ENCODE measurements at places on chromosomes 5 and 9. TPM values are rescaled to one million over a fixed set of nuclear protein-coding genes. Genes with fewer than 3 reads are reported as not detected.

DNA sequence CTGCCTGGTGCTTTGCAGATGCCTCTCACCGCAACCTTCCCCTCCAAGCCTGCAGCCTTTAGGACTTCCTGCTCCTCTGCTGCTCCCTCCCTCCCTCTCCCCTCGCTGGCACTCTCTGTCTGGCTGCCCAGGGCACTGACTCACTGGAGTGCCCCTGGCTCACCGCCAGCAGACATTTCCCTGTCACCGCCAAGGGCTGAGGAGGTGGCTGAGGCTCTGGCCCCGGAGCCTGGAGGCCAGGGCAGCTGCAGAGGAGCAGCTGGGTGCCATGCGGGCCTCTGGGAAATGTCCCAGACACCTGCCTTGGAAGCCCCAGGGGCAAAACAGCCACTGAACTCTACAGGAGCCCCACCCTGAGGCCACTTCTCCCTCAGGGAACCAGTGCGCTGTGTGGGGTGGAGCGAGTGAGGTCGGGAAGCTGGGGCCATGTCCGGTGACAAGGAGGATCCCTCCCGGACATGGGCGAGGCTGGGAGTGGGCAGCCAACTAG, 53.4 kb downstream of the TENT4A start:
- DNase-seq: peak; percentile 87

The PCDHGB3 gene
- 0.87 TPM for total RNA-seq

DNA sequence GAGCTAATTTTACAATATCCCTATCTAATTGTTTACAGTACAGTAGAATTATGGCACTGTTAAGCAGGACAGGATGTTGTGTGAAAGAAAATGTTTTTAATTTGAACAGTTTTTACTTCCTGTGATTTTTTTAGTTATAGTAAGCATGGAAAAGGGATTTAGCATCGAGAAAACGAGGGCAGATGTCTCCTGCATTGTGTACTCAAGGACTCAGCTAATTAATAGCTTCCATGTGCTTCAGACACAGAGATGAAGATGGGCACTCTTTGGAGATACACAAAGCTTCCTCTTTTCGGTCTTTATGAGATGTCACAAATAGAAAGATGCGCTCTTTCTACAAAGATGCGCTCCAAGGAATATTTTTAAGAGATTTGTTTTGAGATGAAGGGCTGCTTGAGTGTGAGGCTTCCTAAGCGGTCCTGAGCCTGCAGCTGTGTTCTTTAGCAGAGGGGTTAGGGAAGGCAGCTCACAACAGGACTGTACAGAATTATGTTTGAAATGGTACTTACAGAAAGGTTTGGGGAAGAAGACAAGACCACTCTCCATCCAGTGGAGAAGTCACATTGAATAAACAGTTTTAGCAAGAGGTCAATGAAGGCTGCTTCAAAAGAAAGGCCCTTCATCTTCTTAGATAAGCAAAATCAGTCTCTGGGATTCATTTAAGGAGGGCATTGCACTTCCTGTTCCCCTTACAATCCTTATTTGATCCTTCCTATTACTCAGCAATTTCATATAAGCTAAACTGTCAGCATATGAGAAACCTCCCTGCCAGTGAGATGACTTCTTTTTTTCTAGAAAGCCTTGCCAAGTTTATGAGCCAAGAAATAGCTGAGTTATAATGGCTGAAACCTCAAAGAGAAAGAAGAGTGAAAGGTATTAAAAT, 311.5 kb downstream of the EFNA5 start:
- no peak for DNase-seq

The SLC2A6 gene
- total RNA-seq: not detected

- DNase-seq: no peak
These were observed 1.4 kb upstream of the RANBP17 start for GRCh38 chr5:170860415-170860814.
